MM.1S (cell line): ENCODE measurements at places on chromosomes 11 and 22.

DNA sequence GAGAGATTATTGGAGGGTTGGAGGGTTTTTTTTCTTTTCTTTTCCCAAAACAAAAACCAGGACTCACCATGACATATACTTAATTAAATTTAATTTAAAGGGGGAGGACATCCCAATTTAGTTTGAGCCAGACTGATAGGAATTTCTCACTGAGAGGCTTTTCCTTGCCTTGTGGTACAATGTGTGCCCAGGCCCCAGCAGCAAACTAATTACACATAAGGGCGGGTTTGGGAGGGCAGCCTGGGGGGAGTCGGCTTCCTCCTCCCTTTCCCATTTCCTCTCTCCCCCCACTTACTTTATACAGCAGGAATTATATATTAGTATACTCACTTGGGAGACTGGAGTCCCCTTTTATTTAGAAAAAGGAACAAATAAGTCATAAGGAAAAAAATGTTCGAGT is 2.9 kb downstream of the TEAD1 start:
- no peak for DNase-seq

DNA sequence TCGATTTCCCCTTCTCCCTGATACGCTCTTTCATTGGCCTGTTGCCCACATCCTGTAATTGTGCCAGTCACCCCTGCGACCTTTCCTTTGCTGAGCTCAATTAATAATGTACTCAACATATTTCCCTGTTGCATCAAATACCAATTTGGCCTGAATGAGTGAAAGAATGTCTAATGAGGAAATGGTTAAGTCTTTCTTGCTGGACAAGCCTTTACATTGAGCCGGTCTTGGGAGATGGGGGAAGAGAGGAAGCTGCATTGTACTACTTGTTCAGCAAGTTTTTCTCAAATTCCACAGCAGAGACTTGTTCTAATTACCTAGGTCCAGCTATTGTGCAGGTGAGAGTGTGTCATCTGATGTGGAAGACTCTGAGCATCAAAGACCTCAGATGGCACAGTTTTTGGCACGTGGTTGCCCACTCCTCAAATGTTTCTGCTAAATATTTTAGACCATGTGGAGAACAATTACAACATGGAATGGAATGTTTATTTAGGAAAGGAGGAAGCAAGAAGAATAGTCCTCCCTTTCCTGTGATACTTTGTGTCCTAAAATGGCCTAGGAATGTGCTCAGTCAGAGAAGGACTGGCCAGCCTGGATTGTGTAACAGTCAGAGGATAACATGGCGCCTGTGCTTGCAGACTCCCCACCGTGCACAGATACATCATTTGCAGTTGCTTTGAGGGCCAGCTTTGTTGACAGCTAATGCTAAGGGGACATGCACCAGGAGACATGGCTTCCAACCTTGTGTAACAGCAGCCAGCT is 129.5 kb upstream of the E2F8 start:
- DNase-seq: no peak

DNA sequence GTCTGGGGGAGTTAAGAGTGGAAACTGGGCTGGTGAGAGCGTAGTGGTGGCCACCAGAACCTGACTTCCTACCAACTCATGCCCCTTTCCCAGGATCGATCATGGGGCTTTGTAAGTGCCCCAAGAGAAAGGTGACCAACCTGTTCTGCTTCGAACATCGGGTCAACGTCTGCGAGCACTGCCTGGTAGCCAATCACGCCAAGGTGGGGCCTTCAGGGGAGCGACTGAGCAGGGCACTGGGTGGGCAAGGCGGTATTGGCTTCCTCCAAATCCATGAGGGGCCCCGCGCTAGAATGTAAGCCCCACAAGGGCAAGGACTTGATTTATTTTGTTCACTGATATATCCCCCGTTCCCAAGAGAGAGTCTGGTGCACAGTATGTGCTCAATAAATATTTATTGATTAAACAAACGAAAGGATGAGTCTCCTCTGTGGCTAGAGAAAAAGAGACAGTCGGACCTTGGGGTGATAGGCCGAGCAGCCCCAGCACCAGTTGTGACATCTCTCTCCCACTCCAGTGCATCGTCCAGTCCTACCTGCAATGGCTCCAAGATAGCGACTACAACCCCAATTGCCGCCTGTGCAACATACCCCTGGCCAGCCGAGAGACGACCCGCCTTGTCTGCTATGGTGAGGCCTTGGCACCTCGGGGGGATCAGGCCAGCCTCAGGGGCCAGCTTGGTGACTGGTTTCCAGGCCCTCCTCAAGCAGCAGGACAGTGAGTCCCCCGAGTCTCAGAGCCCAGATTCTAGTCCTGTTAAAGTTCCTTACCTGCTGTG is 765 bp downstream of the ZFPL1 start:
- no peak for DNase-seq

DNA sequence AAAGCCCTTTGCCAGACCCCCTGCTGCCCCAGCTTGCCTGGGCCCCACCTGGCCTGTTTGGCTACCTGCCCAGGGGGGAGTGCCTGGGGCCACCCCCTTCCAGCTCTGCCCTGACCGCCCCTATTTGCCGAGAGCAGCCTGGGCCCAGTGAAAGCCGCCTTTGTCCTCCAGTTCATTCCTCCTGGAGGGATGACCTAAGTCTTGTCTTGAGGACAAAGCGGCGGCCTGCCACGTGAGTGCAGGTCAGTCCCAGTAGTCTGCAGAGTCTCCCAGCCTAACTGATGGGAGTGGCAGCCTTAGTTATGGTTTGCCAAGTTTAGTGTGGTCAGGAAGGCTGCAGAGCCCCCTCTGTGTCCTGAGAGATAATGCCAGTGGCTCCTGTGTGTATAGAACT is 115.9 kb upstream of the CRYBB3 start:
- DNase-seq: no peak

- DNase-seq: no peak
These were observed 84.6 kb upstream of the PARVA start for GRCh38 chr11:12292766-12293165.

DNA sequence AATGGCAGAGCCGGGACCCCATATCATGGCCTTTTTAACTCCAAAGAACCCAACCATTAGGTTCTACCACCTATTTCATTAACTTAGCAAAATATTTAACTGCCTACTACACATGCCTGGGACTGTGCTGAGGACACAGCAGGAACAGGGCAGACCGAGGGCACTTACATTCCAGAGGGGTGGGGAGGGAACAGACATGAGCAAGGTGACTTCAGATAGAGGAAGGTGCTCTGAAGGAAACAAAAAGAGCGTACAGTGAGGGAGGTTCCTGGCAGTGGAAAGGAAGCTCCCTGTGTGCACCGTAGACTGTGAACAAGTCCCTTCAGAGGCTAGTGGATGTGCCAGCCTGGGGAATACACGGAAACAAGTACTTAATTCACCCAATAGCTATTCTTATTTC is 82.8 kb downstream of the NAT10 start:
- no peak for DNase-seq

- no peak for DNase-seq
These were observed 35.5 kb upstream of the CCDC188 start for GRCh38 chr22:20186183-20186870.

- DNase-seq: no peak
These were observed 38.3 kb downstream of the TP53I11 start for GRCh38 chr11:44912270-44912987.

DNA sequence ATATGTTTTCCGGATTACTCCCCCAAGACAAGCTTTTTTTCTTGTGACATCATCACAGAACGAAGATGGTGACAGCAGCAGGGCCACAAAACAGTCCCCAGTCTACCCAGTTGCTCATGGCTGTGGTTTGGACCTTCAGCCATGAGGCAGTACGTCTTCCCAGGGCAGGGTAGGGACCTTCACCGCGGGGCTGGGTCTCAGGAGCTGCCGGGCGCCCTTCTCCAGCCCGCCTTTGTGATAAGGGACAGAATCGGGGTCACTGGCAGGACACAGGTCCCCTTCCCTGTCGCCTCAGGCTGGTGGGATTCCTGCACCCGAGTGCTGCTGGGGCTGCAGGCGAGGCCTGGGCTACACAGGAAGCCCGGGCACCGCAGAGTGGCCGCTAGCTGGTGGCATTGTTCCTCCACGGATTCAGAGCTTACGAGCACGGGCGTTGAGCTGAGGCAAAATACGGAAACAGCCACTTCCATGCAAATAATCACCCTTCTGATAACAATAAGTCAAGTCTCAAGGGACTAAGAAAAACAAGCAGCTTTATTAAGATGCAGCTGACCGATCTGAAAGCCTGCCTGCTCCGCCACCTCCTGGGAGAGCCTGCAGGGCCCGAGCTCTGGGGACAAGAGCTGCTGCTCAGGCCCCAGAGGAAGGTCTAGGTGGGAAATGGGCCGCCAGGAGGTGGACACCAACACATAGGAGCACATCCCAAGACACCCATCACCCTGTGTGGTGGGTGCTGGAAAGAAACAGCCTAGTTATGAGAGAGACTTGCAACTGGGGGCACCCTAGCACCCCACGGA is 12.3 kb downstream of the TBX1 start:
- DNase-seq: no peak

- no peak for DNase-seq
These were observed 21.6 kb upstream of the RFPL2 start for GRCh38 chr22:32226326-32227104.

- no peak for DNase-seq
These were observed 35.8 kb upstream of the PRR5 start for GRCh38 chr22:44666207-44666585.

DNA sequence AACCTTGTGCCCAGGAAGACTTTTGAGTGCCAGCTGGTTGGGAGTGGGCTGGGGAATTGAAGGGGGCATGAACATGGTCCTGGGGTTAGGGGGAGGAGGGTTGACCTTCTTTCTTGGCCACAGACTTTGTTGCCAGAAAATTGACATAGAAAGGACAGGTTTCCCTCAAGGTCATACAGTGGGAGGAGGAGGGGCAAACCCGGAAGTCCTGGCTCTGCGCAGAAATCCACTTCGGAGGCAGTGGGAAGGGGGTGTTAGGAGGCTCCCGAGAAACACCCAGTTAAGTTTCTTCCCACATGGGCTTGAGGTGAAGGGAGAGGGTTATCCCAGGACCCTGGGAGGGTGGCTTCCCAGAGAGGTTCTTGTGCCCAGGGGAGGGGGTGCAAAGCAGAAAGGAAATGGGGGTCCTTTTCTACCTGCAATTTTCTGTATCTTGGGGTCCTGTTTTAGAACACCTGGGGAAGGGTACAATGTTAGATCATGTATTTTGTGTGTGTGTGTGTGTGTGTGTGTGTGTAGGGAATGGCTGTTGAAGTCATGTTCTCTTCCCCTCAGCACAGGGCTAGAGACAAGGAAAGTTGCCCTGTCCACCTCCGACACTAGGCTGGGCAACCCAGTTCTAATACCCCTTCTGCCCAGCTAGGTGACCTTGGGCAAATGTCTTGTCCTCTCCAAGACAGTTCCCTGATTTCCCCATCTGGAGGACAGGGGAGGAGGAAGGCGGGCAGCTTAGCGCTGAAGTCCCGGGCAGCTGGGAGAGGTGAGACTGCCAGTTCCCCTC is 1.1 kb downstream of the PVALB start:
- DNase-seq: no peak

DNA sequence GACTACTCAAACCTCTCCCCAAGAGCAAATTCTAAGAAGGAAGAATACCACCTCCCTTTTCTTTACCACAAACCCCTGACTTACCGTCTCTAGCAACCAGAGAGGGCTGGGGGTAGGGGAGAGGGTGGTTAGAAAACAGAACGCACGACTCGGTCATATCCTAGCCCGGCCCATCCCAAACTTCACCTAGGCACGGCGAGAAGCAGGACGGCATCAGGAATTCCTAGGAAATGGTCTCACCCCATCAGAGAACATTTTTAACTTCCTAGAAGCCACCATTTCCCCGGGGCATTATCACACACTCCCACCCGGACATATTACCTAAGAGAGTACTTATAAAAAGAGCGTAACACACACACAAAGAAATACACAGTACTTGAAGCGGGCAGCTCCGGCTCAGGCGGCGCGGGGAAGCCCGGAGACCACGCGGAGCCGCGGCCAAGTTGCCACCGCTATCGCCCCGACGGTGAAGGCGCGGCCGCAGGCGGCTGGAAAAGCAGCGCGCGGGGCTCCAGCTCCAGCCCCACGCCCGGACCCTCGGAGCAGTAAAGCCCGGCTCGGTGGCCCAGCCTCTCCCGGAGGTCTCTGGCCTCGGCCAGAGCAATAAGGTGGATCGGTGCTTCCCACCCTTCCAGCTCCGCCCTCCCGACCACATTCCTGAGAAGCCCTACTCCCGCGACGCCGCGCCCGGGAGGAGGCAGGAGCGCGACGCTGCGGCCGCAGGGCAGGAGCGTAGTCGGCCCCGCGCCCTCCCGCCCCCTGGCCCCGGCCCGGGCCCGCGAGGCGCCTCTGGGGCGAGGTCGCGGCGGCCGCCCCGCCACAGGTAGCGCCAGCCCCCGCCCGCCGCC is 878 bp downstream of the RRAS2 start:
- peak; percentile 36 for DNase-seq

DNA sequence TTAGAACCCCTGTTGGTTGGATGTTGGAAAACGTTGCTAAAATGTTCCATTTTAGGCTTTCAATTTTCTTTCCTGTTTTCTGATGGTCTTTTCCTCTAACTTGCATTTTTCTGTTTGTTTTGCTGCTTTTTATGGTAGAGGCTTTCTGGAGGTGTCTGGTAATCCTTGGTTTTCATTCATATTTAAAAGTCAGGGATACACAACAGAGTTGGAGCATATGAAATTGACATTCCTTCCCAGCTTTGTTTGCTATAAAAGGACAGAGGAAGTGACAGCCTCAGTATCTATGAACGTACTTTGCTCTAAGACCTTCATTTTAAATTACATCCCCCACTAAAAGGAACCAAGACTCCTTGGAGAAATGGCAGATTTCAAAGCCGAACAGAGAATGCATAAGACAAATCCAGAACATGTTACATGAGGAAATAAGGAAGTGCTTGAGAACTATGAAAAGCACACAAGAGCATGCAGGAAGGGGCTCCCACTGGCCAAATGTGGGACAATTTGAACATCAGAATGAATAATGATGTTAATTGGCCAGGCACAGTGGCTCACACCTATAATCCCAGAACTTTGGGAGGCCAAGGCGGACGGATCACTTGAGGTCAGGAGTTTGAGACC is 56.7 kb downstream of the PPP6R3 start:
- no peak for DNase-seq

- no peak for DNase-seq
These were observed 18.4 kb downstream of the RTL6 start for GRCh38 chr22:44479662-44480061.

DNA sequence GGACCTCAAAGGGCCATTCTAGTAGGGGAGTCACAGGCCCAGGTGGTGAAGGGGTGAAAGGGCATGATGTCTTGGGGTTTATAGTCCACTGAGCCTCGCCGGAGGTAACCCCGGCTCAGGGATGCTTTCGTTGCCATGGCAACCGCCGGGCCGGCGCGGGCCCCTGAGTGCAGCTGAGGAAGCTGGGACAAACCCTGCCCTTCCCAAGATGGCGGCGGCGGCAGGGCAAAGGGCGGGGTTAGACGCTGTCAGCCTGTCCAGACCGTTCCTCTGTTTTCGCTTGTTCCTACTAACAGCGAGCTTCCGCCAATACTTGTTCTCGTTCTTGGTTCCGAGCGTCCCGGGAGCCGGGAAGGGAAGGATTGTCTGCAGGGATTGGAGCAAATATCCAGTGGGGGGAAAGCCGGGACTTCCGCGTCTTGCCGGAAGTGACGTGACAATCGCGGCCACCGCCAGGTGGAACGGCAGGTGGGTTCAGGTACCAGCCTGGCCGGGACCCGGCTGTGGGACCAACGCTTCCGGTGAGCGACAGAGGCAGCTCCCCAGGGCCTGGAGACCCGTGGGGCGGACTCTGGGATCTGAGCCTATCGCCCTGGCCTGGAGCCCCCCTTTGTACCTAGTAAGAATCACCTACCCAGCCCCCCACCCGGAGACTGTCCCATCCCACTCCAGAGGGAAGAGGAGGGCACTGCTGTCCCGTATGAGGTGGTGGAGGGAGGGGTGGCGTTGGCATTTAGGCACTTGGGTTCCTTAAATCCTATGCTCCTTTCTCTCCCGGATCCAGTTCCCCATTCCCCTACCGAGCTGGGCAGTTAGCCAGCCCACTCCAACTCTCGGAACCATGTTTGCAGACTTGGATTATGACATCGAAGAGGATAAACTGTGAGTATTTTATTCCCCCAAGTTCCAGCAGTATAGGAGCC is at the start of gene PICK1:
TSS of gene PICK1 (plus strand) at position 436 of the 923 bp plus-strand sequence. CDS start at position 842, 406 bp downstream.
- peak; percentile 85 for DNase-seq
